ENCODE measurements at places on chromosomes 4 and X. TPM values are rescaled to one million over a fixed set of nuclear protein-coding genes. Genes with fewer than 3 reads are reported as not detected.

GRCh38 chr4:133869486-133869885 is 332.1 kb downstream of the PABPC4L start:
- H3K36me3 ChIP-seq: no peaks in the 10 kb centered on the region
- no peak for DNase-seq
- H3K4me3 ChIP-seq: no peak overlapping the region
- no peak overlapping the region for H3K27ac ChIP-seq
- H3K4me1 ChIP-seq: peaks cover 4% of the 10 kb centered on the region

DNA sequence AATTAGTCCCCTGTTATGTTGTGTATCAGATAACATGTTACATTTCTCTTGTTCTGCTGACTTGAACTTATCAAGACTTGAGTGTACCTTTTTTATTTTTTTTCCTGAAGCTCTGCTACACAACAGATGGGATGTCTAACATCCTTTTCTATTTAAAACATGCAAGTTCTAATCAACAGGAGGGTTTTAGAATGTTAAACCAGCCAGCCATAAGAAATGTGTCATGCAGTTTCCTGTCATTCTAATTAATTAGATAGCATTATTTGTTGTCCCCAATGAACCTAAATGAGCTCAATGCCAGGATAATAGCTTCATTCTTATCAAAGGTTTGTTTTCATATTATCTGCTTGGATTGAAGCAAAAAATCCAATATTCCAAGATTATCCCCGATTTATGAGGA is 958.2 kb downstream of the PCDH7 start:
- no peak overlapping the region for H3K4me3 ChIP-seq
- no peak overlapping the region for H3K27ac ChIP-seq
- no peak for DNase-seq
- H3K27me3 ChIP-seq: no peaks in the 10 kb centered on the region

- DNase-seq: peak; percentile 46
- H3K4me1 ChIP-seq: peaks cover 9% of the 10 kb centered on the region
- H3K27ac ChIP-seq: no peak overlapping the region
- no peaks in the 10 kb centered on the region for H3K27me3 ChIP-seq
- no peaks in the 10 kb centered on the region for H3K36me3 ChIP-seq
These were observed 27.2 kb downstream of the PALLD start for GRCh38 chr4:168524006-168524405.

Gene ASB5
- not detected for total RNA-seq

Gene AP1AR
- 18.6 TPM for total RNA-seq

DNA sequence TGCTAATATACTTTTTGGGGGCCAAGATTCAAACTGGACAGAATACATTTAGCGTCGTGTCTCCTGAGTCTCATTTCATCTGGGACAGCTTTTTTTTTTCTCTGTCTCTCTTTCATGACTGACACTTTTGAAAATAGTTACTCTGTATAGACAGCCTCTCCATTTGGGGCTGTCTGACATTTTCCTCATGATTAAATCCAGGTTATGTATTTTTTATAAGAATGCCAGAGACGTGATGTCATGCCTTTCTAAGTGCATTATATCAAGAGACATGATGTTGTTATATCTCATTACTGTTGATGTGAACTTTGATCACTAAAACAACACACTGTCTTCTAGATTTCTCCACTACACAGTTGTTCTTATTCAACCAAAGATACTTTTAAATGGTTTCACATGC is 199.0 kb downstream of the BANK1 start:
- H3K4me3 ChIP-seq: no peak overlapping the region
- H3K27me3 ChIP-seq: no peaks in the 10 kb centered on the region
- no peaks in the 10 kb centered on the region for H3K4me1 ChIP-seq

Gene GLRA2
- total RNA-seq: not detected

- H3K27me3 ChIP-seq: no peaks in the 10 kb centered on the region
- DNase-seq: peak; percentile 22
- peak overlapping the region; percentile 16 for H3K27ac ChIP-seq
- H3K4me3 ChIP-seq: no peak overlapping the region
- H3K4me1 ChIP-seq: no peaks in the 10 kb centered on the region
- peaks cover 10% of the 10 kb centered on the region for H3K36me3 ChIP-seq
These were observed 29.2 kb upstream of the COX18 start for GRCh38 chr4:73098713-73099112.

Gene KDR
- 145 TPM for total RNA-seq

GRCh38 chrX:153681175-153681574 is 6.6 kb upstream of the SLC6A8 start:
- no peaks in the 10 kb centered on the region for H3K27me3 ChIP-seq
- no peak overlapping the region for H3K4me3 ChIP-seq
- no peak for DNase-seq
- H3K27ac ChIP-seq: no peak overlapping the region
- H3K4me1 ChIP-seq: no peaks in the 10 kb centered on the region

DNA sequence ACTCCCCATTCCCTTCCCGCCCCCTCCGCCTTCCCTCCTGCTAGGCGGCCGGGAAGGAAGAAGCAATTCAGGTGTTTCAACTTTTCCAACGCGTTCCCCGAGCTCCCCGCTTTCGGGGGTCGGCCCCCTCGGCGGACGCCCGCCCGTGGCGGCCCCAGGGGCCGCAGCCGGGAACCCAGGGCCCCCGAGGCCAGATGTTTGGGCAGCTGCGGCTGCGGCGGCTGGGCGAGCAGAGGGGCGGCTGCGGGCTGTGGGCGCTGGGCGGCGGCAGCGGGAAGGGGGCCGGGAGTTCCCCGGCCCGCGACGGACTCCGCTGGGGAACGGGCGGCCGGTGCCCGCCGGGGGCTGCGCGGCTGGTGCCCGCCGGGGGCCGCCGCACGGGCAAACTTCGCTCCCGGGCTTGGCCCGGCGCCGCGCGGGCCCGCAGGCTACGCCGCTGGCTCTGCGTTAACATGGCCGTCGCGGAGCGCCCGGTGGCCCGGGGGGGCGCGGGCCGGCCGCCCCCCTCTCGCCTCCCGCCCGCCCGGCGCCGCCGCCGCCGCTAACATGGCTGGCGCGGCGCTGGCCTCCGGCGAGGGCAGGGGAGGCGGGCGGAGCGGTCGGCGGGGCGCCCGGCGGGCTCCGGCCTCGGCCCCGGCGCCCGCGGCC is 510 bp downstream of the HMGB3 start:
- peaks cover 7% of the 10 kb centered on the region for H3K4me1 ChIP-seq
- H3K36me3 ChIP-seq: no peaks in the 10 kb centered on the region
- H3K4me3 ChIP-seq: peak overlapping the region; percentile 56
- H3K27ac ChIP-seq: peak overlapping the region; percentile 51

Gene SLC9B1
- 0.49 TPM for total RNA-seq

Gene ARMCX1
- 22.4 TPM for total RNA-seq

DNA sequence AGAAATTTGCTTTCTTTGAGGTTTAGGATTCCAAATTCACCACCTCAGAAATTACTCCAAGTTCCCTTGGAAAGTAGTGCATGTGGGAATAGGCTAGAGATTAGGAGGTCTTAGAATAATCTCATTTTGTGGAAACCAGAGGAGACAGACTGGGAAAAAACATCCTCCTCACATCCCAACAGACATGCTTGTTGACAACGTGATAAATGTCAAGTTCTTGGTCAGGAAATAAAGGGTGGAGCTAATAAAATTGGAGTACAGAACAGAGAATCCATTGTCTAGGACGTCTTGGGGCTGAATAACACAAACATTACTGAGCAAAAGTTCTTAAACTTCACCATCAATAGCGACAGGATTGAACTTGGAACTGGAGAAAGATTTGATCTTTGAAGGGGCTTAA is 233.4 kb downstream of the PABPC4L start:
- no peaks in the 10 kb centered on the region for H3K4me1 ChIP-seq
- no peaks in the 10 kb centered on the region for H3K27me3 ChIP-seq
- no peak overlapping the region for H3K27ac ChIP-seq

Gene AWAT2
- total RNA-seq: 0.21 TPM

DNA sequence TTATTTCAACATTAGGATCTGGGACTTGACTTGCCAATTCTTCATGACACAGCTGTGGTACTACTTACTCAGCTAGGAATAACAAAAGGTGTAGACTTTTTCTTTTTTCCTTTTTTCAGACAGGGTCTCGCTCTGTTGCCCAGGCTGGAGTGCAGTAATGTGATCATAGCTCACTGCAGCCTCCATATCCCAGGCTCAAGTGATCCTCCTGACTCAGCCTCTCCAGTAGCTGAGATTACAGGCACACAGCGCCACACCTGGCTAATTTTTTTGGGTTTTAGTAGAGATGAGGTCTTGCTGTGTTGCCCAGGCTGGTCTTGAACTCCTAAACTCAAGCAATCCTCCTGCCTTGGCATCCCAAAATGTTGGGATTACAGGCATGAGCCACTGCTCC is 16.3 kb downstream of the NOA1 start:
- H3K36me3 ChIP-seq: peaks cover 4% of the 10 kb centered on the region
- no peak overlapping the region for H3K4me3 ChIP-seq
- DNase-seq: no peak
- H3K27ac ChIP-seq: no peak overlapping the region
- H3K27me3 ChIP-seq: no peaks in the 10 kb centered on the region

Gene STK32B
- 7.8 TPM for total RNA-seq

Gene INPP4B
- 2.8 TPM for total RNA-seq

DNA sequence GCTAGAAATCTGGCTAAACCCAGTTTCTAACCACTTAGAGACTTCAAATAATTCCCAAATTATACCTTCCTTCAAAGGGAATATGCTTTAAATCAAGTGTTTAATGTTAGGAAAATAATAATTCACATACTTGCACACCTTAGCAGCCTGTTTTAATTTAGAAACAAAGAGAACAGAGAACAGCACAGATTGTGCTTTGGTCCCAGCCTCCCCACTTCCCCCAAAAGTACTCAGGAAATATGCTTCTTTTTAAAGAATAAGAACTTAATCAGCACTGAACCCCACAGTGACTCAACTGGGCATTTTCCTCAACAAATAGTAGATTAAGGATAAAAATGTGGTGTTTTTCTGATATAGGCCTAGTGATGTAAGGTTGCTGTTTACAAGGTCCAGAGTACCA is 295.8 kb downstream of the GBA3 start:
- DNase-seq: no peak
- no peaks in the 10 kb centered on the region for H3K4me1 ChIP-seq
- H3K36me3 ChIP-seq: no peaks in the 10 kb centered on the region
- no peaks in the 10 kb centered on the region for H3K27me3 ChIP-seq
- H3K27ac ChIP-seq: no peak overlapping the region

DNA sequence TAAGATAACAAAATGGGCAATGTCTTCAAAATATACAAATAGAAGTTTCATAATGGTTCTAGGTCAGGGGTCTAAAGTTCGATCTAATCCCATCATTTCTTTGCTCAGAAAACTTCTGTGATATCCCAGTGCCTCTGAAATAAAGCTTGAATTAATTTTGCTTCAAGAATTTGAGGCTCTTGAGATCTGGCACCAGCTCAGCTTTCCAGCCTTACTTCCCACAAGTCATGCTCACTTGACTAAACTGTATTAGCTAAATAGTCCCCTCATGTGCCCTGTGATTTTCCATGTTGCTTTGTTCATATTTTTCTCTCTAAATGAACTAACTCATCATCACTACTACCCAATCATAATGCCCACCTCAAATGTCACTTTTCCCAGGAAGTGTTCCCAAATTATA is 50.8 kb upstream of the MBNL3 start:
- no peaks in the 10 kb centered on the region for H3K4me1 ChIP-seq
- H3K27ac ChIP-seq: no peak overlapping the region
- H3K4me3 ChIP-seq: no peak overlapping the region
- H3K36me3 ChIP-seq: no peaks in the 10 kb centered on the region
- DNase-seq: no peak
